NT2/D1 (cell line): ENCODE measurements at places on chromosomes 11 and 22.

DNA sequence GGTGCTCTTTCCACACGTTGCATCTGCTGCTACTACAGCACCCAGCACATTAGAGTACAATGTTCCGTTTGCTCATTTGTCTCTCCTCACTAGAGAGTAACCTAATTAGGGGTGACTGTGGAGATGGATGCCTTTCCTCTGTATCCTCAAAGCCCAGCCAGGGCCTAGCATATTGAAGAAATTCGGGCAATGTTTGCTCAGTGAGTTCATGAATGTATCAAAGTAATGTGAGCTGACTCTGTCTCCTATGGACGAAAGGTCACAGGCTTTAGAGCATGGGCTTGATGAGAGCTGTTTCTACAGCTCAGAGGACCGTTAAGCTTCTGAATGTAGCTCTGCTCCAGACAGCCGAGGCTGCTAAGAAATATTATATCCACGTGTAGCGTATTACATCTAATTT is 67.5 kb downstream of the C11orf58 start:
- DNase-seq: no peak

- no peak for DNase-seq
Observed at GRCh38 chr11:6476571-6476970, 2.8 kb upstream of the TRIM3 start.

DNA sequence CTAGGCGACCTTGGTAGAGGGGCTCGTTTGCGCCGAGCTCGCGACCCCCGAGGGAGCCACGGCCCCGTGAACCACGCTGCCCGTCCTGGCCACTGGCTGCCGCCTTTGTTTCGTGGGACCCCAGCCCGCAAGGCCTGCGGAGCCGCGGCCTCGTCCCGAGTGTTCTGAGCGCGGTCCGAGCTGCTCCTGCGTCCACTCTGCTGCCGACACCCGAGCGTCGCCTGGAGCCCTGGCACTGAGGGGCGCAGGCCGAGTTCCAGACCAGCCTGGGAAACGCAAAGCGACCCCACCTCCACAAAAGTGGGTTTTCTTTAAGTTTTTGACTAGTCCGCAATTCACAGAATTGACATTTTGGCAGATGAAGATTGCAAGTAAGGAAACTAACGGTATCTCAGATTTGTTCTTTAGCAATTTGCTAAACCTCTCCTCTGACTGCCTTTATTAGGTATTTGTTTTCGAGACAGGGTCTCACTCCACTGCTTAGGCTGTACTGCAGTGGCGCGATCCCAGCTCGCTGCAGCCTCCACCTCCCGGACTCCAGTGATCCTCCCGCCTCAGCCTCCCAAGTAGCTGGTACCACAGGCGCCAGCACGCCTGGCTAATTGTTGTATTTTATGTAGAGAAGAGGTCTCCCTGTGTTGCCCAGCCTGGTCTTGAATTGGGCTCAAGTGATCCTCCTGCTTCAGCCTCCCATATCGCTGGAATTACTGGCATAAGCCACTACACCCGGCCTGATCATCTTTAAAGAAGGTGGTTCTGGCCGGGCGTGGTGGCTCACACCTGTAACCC is 879 bp upstream of the RNH1 start:
- DNase-seq: no peak

DNA sequence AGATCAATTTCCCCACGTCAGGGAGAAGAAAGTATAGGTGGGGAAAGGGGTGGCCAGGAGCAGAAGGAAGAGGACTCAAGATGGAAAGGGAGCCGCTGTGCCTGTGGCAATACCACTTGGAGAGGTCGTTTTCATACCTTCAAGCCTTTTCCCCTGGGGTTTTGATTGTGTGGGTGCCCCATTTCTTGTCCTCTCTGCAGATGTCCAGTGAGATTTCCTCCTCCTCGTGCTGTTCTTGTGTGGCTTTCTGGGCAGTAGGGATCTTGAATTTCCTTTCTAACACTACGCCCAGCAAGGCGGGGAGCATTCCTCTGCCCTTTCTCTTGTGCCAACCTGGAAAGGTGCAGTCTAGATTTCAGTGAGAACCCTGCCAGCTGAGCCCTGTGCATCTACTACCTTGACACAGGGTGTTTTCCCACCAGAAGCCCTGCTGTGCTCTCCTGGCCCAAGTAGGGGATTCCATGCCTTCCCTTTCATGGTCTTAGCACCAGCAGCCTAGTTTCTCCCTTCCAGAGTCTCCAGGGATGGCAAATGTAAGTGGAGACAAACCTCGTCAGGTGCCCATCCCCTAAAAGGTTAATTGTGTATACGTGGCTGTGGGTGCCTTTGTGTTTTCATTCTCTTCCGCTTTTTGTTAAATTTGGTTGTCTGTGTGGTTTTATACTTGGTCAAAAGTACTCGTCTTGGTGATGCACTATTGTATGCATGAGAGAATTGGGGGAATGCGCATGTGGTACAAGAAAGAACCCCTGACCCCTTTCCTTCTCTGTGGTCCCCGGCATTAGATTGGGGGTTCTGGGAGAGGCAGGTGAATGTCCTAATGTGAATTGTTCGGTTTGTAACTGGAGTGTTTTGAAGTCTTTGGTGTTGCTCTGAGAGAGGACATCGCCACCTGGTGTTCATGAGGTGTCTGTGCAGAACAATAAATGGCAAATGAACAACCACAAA is 71.4 kb upstream of the MPEG1 start:
- DNase-seq: peak; percentile 27

DNA sequence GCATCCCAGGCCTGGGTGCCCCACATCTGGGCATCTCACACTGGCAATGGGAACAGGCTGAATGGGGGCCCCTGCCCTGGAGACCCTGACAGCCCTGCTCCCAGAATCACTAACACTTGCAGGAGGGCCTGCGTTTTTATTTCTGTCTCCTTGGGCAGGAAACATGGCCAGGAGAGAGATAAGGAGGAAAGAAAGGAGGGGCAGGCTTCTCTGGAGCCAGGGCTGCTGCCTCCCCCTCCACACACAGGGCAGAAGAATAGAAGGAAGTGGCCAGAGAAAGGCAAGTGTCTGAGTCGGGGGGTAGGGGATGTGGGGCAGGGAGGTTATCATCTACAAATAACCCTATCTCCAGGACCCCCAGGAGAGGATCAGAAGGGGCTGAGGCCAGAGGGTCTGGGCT is 25.5 kb upstream of the TSPAN18 start:
- no peak for DNase-seq

DNA sequence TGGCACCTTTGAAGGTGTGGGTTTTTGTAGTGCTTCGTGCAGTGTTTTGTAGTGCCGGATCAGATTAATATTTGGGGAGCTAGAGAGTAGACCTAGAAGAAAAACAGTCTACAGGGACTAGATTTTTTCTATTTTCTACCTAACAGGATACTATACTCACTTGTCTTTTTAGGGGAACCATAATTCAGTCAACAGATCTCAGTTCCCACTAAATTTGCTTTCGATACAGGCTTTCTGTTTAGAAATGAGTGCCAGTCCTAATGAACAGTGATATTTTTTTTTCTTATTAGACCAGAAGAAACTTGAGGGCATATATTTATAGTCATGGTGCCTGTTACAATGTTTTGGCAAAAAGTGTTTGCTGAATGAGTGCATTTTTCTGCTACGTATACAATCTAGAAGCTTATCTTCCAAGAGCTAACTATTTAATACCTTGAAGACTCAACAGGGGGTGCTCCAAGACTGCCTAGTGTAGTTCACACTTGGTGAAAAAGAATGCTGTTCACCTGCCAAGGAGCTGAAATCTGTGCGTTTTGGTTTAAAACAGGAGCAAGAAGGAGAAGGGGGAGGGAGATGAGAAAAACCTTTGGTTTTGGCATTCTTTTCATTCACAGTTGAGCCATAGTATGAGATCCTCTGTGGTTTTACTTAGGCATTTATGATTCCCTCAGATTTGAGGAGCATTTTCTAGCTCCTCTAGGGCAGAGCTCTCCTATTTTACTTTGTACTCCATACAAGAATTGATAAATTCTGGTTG is 44.9 kb upstream of the VSTM5 start:
- DNase-seq: peak; percentile 51

- DNase-seq: no peak
Observed at GRCh38 chr11:90874986-90875385, 652.1 kb upstream of the CHORDC1 start.

- DNase-seq: no peak
Observed at GRCh38 chr11:101584129-101584515, 315 bp upstream of the TRPC6 start.

DNA sequence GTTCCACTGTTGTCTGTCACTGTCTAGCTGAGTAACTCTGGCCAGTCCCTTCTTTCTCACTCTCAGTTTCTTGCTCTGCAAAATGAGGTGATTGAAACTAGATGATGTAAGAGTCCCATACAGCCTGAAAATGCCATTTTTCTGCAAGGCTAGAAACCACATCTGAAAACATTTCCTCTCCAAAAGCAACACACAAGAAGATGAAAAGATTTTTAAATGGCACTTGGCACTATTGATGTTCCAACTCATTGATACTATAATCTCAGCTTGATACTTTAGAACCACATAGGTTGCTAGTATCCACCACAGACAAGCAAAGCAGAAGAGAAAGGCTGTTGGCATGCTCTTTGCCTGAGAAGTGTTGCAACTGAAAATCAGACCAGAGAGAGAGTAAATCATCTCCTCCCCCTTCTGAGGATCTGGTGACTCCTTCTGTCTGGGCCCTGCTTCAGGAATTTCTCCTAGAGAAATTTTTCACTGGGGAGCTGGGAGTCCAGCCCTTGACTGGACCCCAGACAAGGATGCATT is 1217.9 kb downstream of the LRRC4C start:
- DNase-seq: no peak

DNA sequence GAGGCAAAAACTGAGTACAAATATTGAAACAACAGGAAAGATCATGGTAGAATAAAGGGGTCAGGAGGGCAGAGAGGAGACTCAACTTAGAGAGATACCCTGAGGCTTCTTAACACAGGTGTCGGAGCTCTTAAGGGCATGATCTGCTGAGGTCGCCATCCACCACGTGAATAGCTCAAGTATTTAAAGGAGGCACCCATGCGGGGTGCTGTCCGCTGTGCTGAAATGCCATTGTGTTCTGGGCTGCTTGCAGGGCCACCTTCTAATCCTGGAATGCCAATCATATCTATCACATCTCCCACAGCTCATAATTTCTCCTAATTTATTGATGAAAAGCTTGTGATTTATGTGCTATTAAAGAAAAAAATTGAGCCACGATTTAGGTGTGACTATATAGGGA is 90.2 kb downstream of the SEZ6L start:
- peak; percentile 67 for DNase-seq

DNA sequence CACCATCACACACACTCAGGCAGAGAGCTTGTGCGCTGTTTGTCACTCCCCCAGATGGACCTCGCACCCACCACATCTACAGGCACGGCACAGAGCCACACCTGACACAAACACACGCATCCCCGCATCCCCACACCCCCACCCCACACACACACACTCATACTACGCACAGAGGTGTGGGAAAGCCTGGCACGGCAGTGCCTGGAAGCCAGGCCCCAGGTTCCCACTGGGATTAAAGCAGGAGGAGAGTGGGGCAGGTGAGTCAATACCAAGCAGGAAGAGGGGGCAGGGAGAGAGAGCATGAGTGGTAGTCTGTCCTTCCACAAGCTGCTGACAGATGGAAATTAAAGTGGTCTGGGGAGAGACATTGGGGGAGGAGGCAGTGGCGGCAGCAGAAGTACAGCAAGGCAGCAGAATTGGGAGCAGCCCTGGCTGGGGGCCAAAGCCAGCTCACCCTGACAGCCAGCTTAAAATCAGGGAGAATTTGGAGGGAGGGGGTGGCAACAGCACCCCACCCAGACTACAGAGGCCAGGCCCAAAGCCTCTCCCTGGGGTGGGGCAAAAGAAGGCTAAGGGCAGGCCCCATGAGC is 20.7 kb downstream of the TNKS1BP1 start:
- DNase-seq: no peak

DNA sequence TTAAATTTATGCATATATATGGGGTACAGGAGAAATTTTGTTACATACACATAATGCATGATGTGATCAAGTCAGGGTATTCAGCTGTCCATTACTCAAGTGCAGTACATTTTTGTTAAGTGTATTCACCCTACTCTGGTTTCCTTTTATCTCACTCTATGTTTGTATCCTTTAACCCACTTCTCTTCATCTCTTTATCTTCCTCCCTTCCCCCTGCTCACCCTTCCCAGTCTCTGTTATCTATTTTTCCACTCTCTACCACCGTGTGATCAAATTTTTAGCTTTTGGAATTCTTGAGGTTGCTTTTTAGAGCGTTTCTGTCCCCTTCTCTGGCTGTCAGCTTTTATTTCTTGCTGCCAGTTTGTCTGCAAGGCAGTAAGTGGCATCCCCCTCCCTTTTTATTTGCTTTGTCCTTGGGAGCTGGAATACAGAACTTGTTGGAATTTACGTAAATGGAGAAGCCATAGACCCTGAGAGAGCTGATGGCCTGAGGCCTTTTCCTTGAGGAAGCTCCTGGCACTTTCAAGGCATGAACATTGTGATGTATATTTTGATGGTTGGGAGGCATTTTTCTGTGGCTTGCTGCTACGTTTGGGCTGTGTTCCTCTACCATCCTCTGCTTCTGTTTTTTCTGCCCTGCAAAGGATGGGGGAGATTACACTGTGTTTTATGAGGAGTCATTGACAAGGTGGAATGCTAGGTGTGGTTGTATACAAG is 148.6 kb downstream of the LDLRAD3 start:
- DNase-seq: peak; percentile 96

GRCh38 chr22:33470456-33470855 is 412.3 kb upstream of the SYN3 start:
- no peak for DNase-seq

DNA sequence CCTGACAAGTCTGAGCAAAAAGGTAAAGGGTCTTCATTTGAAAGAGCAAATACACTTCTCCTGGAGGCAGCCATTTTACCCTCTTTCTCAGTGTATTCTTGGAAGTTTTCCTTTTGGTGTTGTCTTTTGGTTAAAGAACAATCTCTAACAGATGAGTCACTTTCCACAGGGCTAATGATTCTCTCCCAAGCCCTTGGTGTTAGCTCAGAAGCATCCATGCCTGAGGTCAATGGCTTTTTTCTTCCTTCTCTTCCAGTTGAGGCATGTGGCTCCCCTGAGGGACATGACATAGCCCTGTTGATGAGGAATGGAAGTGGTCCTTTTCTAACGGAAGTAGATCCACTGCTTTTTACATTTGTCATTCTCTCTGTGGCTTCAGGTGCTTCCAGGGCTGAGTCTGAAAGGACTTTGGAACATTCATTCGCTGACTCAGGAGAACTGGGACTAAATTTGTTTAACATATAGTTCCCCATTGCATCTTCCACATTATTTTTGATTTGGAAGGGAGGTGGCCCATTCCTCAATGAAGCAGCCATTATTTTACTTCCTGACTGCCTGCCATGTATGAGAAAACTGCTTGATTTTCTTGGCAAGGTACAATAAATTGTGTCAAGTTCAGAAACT is 13.8 kb upstream of the POGLUT3 start:
- no peak for DNase-seq

DNA sequence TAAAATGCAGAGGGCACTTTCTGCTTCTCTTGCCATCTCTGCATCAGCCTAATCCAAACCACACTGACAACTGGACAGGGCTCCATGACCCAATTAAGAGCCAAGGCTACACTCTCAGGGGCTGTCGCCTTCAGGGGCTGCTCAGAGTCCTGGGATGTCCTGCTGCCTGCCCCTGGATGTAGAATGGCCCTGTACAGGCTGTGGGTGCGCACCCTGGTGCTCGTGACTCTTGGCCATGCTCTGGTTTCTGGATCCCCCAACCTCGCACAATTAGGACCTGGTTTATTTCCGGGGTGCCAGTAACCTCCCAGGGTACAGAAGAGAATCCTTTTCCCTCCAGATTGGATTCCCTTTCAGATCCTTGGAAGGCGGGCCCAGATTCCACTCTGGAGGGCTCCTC is 11.3 kb downstream of the IFT27 start:
- DNase-seq: no peak

- DNase-seq: no peak
Observed at GRCh38 chr11:66337103-66337899, 1.1 kb upstream of the RIN1 start.

- no peak for DNase-seq
Observed at GRCh38 chr11:119787074-119787461, 58.1 kb upstream of the NECTIN1 start.
